ENCODE measurements at places on chromosomes 3 and 15.

GRCh38 chr3:128577711-128578110, 72.9 kb downstream of the RPN1 start:
- DNase-seq = no peak

DNA sequence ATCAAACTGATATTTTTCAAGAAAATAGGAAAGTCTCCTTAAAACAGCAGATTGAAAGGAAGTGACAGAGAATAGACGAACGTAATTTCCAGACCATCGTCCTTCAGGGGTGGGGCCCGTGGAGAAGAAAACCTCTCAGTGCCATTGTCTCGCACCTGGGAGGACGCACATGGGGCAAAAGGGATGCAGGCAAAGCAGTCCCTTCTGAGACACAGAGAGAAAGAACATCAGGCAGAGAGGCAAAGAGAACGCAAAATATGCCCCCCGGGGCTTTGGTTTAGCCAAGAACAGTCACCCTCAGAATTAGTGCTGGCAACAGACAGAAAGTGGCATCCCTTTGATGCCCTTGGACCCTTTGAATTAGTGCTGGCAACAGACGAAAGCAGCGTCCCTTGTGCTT, 37.0 kb downstream of the MUC20 start:
- no peak for DNase-seq

- no peak for DNase-seq
These were observed 175.2 kb downstream of the LSAMP start for GRCh38 chr3:116270056-116270455.

DNA sequence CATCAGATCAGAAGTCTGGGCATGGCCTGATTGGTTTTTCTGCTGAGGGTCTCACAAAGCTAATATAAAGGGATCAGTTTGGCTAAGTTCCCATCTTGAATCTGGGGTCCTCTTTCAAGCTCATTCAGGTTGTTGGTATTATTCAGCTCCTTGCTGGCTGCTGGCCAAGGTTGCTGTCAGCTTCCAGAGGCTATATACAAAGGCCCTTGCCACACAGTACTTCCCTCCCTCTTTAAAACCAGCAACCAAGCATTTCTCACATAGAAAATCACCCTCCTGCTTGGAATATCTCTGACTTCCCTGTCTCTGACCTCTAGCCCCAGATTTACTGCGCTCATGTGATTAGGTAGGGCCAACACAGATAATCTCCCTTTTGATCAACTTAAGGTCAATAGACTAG, 442.9 kb downstream of the ERC2 start:
- DNase-seq = no peak

GRCh38 chr3:140610544-140610943, 67.3 kb upstream of the TRIM42 start:
- no peak for DNase-seq

GRCh38 chr3:56291244-56291680, 177.0 kb downstream of the ERC2 start:
- no peak for DNase-seq

GRCh38 chr3:70813311-70813710, 500.9 kb upstream of the MDFIC2 start:
- DNase-seq = no peak

- DNase-seq = no peak
These were observed 136.6 kb downstream of the TMCC1 start for GRCh38 chr3:129756871-129757270.

GRCh38 chr3:157794771-157795170, 291.6 kb upstream of the VEPH1 start:
- DNase-seq = no peak

GRCh38 chr3:178059836-178060235, 476.4 kb upstream of the KCNMB2 start:
- no peak for DNase-seq

- no peak for DNase-seq
These were observed 31.6 kb downstream of the TLNRD1 start for GRCh38 chr15:81032355-81032754.

DNA sequence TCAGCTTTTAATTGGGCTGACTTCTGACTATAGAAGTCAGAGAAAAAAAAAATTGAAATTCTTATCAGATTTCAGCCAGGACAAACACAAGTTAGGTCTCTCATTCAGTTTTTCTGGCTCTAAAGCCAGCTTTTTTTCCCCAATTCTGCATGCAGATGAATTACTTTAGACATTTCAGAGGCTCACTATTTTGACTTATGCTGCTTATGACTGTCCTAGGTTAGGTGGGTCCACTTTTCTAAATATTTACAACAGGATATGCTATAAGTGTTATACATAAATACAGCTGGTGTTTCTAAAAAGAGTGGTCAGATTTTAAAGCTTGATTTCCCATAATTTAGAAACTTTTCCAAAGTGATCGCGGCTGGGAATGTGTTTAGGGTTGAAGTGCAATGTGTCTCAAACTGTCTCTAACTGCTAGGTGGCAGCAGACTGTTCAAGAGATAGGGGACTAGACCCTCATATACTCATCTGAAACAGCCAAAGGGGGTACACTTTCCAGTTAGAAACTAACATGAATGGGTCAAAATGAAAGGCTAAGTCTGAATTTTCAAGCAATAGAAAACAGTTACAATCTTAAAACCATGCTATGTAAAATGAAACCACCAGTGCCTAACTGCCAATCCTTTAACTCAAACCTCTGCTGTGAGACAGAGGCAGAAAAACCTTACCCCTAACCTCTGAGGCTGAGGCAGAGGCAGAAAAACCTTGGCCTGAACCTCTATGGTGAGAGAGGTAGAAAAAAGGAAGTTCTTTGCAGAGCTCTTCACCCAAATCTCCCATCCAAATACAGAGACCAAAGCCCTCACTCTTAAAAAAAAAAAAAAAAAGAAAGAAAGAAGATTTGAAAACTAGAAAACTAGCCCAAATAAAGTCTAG, 596.0 kb downstream of the NTRK3 start:
- no peak for DNase-seq

- DNase-seq = no peak
These were observed 122.6 kb downstream of the ARNT2 start for GRCh38 chr15:80526556-80527340.

DNA sequence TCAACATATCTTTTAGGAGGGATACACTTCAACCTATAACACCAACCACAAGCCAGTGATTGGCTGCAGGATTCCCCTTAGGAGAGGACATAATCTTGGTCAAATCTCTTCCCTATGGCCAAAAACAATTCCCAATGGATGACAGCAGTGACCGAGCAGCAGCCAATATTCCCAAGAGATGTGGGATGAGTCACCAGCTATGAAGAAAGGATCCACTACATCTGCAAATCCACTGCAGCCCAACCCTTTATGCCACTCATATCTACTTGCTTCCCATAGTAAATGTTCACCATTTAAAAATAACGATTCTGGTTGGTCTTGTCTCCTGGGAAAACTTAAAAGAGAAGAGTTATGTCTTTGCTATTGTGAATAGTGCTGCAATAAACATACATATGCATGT, 4.5 kb upstream of the IQCF5 start:
- DNase-seq = no peak

DNA sequence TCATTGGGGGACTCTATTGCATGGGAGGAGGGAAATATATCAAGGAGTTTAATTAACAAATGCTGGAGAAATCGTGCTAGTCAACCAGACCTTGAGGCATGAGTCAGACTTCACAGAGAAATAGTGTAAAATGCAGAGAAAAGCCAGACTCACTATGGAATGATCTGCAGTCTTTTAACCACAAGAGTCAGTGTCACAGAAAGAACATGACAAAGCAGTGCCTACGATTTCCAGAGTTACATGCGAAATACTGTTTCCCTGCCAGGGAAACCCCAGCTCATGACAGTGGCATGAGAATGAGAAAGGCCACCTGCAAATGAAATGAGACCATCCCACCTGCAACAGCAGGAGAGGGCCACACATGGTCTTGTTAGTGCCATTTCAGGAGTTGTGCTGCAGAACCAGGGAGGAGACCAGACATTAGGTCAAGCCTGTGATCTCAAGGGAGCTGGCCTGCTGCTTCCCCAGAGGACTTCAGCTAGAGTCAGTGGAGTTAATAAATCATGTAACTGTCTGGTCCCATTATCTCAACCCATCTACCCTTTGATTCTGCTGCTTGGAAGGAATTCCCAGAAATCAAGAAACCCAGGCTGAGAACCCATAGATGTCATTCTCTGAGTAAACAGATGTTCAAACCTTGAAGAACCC, 79.0 kb downstream of the ERC2 start:
- no peak for DNase-seq

DNA sequence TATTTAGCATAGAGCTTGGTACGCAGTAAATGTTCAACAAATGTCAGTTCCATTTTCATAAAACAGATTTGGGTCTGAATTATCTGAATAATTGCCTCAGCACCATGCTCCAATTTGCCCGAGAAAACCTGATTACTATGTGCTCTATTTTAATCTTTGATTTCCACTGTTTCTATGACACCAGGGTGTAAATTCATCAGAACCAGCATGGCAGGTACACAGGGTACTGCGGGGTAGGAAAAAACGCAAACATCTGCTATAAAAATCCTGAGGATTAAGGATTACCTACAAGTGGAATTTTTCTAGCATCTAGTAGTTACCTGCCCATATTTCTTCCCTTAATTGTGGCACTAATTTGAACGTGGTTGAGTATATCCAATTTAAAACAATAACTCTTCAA, 70.3 kb downstream of the RAD18 start:
- DNase-seq = no peak

DNA sequence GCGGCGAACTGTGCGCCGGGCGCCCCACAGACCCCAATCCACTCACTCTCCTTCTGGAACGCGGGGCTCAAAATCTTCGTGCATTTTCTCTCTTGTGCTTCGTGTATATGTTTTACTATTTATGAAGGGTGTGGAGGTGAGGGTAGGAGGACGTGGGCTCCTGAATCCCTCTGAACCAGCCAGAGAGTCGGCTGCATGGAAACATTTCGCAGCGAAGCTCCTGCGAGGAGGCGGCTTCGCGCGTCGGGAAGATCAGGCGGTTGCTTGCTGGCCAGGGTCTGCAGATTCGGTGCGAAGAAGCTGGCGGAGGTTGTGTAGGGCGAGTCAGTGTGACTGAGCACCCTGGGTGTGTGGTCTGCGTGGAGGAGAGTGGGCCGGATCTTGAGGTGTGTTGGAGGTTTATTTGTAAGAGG, 1.1 kb downstream of the CNTN4 start:
- DNase-seq = no peak

DNA sequence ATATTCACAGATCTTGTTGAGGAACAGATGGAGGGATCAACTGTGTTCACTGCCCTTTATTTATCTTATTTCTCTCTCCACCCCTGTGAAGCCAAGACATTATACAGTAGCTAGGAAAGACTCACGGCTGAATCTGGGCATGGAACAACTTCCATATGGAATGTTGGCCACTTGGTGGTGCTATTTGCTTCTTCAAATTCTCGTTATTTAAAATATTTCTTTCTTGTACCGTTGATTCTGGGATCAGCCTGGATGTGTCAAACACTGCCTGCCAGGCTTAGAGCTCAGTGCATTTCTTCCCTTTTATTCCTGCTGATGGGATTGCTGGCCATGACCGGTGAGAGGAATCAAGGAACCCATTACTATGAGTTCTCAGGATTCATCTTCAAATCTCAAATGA, 17.5 kb upstream of the GASK1A start:
- DNase-seq = no peak

DNA sequence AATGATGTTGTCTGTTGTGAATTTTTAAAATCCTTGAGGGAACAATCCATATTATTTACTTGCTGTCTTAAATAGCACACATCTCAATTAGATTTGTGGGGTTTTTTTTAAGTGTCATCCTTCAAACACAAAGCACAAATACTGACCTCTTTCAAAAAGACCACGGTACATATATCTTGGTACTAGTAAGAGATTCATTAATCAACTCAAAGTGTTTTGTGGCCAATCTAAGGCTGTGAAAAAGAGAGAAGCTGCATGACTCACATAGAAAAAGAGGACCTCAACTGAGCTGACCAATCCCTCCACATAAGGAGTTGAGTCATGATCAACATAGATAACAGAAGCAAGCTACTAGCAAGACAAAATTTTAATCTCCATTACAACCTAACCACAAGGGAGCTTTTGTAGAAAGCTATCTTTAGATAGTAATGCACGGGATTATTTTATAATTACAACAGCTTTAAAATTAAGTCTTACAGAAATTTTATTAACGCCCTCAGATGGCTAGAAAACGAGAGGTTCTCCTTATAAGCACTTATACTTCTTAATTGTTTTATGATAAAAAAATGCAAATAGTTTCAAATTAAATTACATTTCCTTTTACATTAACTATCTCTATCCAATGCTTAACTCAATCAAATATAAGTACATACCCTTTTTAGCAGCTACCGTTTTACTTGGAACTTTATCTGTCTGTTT, 60.5 kb downstream of the TOP2B start:
- DNase-seq = no peak

DNA sequence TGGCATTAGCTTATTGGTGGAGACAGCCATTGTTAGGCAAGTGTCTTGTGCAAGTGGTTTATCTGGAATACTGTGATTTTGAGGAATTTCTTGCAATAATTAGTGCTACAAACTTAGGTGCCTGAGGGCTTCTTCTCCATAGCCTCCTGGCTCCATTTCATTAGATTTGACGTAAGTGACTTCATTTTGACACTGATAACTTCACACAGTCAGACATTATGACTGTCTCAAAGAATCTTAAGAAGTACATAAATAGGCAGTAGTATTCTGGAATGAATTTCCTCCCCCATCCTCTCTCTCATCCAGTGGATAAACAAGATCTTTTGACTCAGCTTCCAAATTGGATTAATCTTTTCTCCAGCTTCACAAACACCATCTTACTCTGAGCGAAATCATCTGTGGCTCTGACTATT, 19.0 kb downstream of the ARL14 start:
- no peak for DNase-seq

- no peak for DNase-seq
These were observed 107.4 kb downstream of the TBL1XR1 start for GRCh38 chr3:177089901-177090300.

GRCh38 chr3:179948740-179949139, 88.0 kb downstream of the PEX5L start:
- DNase-seq = no peak

DNA sequence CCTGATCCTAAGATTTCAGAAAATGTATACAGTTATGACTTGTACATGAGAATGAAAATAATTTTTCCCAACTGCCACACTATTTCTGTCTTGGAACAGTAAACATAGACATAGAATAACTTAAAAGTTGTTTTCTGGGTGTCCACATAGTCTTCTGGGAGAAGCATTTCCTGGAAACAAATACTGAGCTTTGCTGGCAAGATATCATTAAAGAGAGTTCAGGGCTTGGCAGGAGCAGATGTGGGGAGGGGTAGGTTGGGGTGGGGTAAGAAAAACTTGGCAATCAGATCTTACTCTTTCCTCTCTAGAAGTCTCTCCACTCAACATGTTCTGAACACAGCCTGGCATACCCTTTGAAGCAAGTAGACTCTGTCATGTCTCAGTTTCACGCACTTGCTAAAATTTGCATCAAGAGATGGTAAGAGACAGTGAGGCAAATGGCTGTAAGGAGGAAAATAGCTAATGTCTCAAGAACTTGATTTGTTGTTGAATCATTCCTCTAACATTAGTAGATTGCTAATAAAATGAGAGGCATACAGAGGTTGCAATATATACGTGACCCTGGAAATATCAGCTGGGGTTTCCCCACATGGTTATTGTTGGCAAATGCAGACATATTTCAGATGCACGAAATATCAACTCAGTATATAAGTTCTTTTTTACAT, 27.3 kb upstream of the ABI3BP start:
- no peak for DNase-seq
